Kidney (tissue), 22 donors: ENCODE measurements at places on chromosomes 7 and 10. TPM values are rescaled to one million over a fixed set of nuclear protein-coding genes. Genes with fewer than 3 reads are reported as not detected.

The CCNJ gene
- total RNA-seq, result 6.2 TPM

The PRSS1 gene
- total RNA-seq, result not detected

DNA sequence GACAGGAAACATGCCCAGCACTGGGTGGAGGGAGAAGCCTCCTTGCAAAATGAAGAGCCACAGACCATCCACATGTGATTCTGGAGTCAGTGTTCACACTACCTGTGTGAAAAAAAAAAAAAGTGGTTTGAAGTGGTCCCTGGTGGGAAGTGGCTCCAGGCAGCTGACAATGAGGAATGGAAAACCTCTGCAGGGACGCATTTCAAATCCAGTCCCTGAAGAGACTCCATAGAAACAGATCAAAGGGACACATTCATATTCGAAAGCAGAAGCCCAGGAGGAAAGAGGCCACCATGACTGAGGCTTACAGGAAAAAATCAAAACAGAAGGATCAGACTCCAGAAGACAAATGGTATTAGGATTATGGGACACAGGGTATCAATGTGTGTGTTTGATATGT is 11.5 kb upstream of the TCERG1L start:
- no peak for DNase-seq

DNA sequence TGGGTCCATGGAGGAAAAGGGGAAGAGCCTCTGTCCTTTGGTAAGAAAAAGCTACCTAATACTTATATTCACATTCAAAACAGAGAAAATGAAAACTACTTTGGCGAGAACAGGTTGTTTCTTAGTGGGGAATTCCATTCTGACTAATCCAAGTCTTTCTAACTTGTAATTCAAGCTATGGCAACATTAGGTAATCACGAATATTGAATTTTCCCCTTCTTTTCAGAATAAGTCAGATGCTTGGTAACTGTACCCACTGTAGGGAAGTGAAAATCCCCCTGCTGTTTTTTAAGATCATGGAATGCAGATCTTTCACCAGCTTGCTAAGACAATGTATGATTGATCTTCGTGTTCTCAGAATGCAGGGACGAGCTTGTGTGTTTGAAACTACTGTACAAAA is 384.4 kb downstream of the TCERG1L start:
- DNase-seq, result no peak

DNA sequence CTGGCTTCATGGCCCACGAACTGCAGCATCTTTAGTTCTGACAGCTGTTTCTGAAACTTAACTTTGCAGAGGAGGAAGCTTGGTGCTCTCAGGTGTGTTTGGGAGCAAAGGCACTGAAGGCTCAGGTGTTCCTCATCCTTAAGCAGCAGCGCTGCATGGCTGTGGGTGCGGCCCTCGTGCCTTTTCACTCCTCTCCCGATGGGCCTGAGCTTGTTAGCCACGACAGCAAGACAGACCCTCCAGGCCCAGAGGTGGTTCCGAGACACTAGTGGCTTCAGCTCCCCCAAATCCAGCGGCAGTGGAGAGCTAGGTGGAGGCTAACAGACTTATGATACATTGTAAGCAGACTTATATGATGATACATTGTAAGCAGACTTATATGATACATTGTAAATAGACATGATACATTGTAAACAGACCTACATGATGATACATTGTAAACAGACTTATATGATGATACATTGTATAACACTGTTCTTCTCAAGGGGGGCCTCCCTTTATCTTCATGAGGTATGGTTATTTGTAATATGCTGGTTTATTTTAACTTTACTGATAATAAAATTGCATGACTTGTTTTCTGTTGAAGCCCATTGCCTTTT is 14.1 kb downstream of the PFKP start:
- DNase-seq, result no peak
